Kidney glomerular epithelial cell (primary cell): ENCODE measurements at places on chromosomes 3 and 15.

GRCh38 chr3:52005571-52005986 is 9.9 kb upstream of the RPL29 start:
- peak; percentile 60 for DNase-seq

- DNase-seq: no peak
Observed at GRCh38 chr3:149662240-149662887, 4.5 kb upstream of the WWTR1 start.

GRCh38 chr15:58438956-58439355 is 7.2 kb downstream of the LIPC start:
- no peak for DNase-seq

DNA sequence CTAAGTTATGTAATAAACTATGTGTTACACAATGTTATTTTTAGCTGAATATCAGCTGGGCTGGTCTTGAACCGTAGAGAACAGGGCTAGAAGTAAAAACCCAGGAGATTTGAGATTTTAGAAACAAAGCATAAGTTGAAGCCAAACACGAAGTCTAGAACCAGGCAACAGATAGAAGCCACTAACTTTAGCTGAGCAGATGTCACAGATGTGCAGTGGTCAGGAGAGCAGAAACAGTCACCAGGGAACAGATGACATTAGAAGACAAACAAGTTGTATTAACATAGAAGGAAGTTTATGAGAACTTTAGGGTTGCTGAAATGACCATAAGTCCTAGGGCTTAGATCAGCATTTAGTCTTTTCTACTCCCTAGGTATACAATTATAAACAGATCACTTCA is 731.0 kb downstream of the ZNF385D start:
- no peak for DNase-seq

DNA sequence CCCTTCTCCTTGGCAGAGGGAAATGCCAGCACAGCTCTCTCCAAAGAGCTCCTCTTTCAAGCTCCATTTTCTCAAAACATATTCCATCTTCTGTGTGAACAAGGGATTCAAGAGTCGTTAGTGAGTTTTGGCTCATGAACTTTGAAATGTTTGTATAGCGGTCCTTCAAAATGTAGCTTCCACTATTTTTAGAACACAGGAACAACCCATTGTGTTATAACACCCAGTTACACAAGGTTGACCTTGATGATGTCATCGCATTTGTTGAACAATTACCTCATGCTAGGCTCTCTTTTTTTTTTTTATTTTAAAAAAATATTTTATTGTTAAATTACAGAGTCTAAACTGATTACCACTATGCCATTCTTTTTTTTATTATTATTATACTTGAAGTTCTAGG is 251.7 kb downstream of the THSD4 start:
- no peak for DNase-seq

DNA sequence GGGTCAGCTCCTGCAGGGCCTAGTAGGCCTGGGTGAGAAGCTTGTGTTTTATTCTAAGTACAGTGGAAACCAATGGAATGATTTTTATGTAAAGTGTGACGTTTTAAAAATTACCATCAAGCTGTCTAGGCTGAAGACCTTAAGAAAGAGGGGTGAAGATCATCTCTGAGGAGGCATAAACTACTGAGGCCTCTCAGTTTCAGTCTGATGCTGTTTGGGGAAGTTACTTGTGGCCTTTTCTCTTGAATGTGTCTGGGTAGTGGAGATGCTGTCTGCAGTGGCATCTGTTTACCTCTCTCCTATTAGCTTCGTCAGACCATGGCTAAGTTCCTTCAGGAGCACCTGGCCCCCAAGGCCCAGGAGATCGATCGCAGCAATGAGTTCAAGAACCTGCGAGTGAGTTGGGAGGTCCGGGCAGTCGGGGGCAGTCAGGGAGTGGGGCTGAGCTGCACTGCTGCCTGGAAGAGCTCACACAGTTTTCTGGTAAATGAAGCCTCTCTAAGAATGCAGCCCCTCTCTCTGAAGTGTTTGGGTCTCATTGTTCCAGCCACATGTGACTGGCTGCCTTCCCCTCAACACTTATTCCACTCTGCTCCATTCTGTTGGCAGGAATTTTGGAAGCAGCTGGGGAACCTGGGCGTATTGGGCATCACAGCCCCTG is 1.9 kb downstream of the IVD start:
- no peak for DNase-seq

DNA sequence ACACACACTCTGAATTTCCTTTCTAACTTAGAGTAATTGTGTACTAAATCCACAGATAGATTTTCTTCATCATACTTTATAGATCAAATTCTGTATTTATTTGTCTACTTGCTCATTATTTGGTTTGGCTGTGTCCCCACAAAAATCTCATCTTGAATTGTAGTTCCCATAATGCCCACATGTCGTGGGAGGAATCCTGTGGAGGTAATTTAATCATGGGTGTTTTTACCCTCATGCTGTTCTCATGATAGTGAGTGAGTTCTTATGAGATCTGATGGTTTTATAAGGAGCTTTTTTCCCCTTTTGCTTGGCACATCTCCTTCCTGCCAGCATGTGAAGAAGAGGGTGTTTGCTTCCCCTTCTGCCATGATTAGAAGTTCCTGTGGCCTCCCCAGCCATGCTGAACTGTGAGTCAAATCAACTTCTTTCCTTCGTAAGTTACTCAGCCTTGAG is 198.3 kb upstream of the TGFBR2 start:
- DNase-seq: no peak

DNA sequence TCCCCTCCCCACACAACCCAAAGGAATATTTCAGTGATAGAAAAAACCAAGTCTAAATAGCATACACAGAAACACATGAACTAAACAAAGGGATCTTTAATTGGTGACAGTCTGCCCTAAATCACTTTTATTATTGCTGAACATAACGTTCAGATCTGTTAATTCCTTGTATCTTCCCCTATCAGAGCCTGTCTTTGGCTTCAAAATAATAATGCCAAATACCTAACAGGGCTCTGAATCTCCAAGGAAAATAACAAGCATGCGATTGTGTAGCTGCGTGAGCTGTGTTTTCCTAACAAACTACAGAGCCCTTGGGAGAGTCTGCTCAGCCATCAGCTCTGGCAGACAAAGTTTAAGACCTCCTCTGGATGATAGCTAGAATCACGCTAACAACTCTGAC is 1010.1 kb downstream of the ROBO1 start:
- no peak for DNase-seq

DNA sequence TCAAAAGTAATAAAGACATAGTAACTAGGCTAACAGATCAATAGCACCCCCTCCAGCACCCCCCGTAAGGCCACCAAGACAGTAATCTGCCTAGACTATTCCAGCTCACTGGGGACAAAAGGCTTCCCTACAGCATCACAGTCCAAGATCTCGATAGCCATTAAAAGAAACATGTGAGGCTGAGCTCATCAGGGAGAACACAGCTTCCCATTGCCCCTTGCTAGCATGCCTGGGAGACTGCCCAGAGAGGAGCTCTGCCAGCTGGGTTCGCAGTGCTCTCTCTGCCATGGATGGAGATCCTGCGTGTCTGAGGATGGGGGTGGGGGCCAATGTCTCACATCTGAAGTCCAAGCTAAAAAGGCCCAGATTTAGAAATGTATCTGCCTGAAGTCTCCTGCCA is 17.8 kb downstream of the LRIG1 start:
- DNase-seq: no peak

DNA sequence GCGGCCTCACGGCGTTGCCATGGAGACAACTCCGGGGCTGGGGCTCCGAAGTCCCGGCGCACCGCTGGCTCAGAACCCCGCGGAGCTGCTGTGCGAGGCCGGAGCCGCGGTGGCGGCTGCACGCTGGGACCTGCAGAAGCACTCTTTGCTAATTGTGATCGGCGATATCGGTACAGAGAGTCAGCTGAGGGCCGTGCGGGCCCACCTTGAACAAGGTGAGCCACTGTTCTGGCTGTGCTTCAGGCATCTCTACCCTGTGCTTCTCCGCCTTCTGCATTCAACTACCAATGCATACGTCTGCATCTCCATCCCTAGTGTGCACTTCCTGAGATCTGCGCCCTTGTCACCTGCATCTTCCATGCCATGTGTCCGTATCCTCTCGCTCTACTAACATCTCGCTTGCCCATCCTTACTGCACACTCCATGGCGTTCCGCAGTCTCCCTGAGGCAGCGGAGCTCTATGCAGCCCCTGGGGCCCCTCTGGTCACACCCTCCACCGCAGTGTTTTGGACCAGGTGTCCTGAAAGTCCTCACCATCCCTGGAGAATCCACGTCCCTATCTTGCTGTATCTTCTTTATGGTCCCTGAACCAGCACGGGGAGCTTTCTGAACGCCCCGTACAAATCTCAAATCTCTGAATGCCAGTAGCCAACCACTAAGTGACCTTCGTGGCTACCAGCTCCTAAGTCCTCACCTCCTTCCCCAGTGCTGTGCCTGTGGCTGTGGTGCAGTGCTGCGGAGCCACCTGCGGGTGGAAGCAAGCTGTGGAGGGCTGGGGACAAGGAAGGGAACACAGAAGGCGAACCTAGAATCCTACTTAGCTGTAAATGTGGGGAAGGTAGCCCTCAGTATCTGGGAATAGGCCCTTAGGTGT is 6.2 kb upstream of the MAP1A start:
- DNase-seq: no peak

DNA sequence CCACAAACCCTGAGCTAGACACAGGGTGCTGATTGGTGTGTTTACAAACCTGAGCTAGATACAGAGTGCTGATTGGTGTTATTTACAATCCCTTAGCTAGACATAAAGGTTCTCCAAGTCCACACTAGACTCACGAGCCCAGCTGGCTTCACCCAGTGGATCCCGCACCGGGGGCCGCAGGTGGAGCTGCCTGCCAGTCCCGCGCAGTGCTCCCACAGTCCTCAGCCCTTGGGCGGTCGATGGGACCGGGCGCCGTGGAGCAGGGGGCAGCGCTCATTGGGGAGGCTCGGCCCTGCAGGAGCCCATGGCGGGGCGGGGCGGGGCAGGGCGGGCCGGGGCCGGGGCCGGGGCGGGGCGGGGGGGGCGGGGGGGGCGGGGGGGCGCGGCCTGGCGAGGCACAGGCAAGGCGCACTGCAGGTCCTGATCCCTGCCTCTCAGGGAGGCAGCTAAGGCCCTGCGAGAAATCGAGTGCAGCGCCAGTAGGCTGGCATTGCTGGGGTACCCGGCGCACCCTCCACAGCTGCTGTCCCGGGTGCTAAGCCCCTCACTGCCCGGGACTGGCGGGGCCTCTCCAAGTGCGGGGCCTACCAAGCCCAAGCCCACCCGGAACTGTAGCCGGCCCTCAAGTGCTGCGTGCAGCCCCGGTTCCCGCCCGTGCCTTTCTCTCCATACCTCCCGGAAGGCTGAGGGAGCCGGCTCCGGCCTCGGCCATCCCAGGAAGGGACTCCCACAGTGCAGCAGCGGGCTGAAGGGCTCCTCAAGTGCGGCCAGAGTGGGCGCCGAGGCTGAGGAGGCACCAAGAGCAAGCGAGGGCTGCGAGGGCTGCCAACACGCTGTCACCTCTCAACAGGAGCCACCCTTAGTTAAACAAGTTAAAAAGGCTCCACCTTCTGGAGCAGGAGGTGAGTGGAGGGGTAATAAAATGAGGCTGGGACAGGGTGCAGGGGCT is 9.8 kb upstream of the TMEM40 start:
- DNase-seq: no peak

- DNase-seq: peak; percentile 92
Observed at GRCh38 chr3:107522510-107523288, at the start of gene BBX. Gene BBX, plus strand, starts transcription at chr3:107522962. Its CDS starts 187,499 bp downstream, at chr3:107710461.

DNA sequence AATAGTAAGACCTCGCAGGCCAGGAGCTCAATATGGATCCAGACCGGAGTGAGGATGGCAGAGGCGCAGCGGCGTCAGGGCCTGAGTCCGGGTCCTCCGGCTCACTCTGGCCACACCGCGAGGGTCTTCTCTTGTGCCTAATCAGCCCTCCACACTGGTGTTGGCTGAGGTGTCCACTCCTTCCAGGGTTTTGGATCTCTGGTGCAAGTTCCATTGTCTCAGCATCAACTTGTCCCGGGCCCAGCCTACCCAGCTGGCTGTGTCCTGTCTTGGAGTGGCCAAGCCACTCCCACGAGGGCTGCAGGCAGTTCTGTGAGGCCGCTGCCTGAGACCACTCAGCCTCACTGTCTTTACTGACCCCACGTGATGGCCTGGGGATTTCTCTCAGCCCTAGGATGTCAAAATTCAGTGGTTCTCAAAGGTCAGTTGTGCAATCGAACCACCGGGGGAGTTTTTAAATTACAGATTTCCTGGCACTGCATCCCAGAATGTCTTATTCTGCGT is 12.6 kb upstream of the GOLGA6L7 start:
- no peak for DNase-seq

DNA sequence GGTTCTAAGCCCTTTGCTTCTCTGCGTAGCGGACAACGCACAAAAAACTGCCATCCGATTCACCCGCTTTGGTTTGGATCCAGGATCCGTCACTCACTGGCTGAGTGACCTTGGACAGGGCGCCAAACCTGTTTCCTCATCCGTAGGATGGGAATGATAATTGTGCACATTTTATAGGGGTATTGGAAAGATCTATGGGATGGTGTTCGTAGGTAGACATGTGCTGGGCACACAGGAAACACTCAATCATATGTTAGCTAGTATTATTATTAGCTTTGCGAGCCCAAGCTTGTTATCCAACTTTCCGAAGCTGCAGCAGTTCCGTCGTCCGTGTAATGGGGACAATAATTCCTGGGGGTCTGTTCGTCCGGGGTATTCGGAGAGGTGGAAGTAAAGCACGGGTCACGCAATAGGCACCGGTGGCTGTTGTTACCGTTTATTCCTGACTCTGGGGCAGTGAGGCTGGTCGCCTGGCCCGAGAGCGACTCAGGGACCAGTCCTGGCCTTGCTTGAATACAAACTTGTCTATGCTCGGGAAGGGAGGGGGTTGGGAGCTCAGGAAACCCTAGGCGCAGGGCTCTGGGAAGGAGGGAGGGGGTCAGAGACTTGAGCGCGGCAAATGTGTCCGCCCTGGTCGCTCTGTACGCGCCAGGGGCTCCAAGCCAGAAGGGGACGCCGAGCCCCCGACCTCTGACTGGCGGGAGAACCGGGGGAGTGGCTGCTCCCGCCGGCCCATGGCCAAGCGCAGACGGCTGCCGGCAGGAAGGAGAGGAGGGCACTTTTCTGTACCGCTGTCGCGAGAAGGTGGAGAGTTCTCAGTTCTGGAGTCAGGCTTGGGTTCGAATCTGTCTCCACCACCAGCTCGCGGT is 1.3 kb downstream of the SPSB4 start:
- no peak for DNase-seq

DNA sequence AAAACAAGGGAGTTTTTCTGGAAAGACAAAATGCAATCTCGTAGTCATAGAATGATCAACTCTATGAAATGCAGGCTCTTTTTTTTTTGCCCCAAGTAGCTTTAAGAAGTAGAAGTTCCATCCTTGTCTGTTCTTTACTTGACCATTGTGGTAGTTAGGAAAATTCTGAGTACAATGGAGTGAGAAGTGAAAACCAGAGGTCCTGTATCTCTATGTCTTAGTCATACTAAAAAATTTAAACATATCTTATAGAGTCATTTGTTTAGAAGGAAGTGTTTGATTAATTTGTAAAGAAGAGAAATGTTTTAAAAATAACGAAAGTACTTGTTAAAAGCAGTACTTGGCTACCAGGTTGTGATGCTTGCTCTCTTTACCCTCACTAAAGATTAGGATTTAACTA is 52.4 kb downstream of the PRKCI start:
- DNase-seq: no peak

- peak; percentile 31 for DNase-seq
Observed at GRCh38 chr15:37764733-37765191, 169.7 kb upstream of the TMCO5A start.

- no peak for DNase-seq
Observed at GRCh38 chr15:58875343-58875742, 58.1 kb downstream of the SLTM start.
